ENCODE measurements at places on chromosomes 12 and 14.

DNA sequence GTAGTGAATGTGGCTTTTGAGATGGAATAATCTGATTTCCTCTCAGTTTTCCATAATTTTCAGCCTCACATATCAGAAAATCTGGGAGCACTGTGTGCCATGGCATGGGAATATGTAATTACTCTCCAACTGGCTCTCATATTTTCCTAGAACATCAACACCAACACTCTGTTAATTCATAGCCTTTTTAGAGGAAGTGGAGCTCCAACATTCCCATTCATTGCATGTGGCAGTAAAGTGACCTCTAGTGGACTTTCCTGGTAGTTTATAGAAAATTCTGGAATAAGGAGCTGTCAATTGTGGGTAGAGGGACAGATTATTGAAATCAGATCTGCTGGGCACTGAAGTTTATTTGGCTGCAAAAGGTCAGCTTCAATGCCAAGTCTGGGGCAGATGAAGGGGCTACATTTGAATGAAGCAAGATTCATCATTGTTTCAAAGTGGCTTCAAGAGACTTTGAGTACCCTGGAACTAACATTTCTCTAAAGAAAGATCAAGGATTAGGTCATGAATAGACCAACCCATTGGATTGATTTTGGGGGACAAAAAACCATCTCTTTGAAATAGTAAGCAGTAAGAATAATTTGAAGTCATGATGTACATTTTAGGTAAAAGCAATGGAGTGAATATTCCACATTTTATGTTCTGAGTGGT lies 23.6 kb upstream of the USP44 start:
- peak; percentile 65 for DNase-seq

- peak; percentile 72 for DNase-seq
Observed at GRCh38 chr14:88667555-88668273, 104.9 kb downstream of the ZC3H14 start.

DNA sequence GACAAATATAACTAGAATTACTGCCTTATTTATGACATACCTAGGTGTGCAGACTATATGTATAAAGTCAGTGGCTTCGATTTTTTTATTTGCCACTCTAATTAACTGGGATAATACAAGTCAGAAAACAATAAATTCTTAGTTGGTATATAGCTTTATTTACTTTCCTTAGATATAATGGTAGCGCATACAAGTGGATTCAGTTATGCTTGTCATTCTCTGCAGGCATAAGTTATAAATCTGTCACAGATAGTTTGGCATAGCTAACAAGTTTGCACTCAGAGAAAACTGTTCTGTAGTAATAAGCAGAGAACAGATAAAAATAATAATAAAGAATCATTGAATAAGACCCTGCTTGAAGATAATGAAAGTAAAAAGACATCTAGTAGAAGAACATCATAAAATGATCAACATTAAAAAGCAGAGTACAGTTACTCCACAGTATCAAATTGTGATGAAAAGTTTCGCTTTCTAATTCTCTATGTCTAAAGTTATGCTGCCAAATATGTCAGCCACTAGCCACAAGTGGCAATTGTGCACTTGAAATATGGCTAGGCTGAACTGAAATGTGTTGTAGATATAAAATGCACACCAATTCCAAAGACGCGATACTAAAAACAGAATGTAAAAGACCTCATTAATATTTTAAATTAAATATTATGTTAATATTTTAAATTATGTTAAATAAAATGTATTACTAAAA lies 224.1 kb downstream of the SLC25A21 start:
- DNase-seq = no peak

GRCh38 chr12:91882910-91883309 lies 262.7 kb downstream of the BTG1 start:
- no peak for DNase-seq

- no peak for DNase-seq
Observed at GRCh38 chr12:69044887-69045286, 111.9 kb upstream of the CPM start.

DNA sequence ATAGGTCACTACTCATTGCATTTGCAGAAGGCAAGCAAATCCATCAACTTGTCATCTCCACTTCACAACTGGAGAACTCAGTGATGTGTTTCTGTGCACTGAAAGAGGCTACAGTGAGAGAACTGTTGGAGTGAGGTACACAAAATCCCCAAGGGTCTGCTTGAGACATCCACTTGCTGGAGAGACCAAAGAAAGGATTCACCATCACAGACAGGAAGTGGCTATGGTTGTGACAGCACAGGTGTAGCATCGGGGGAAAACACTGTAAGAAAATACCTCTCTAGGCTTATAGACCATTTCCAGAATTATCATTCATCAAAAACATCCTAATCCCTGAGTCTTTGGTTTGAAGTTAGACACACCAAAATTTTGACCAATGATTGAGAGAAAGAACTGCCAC lies 201.3 kb upstream of the OR4E1 start:
- no peak for DNase-seq

- DNase-seq = peak; percentile 13
Observed at GRCh38 chr12:79415746-79416435, 274.9 kb downstream of the PAWR start.

DNA sequence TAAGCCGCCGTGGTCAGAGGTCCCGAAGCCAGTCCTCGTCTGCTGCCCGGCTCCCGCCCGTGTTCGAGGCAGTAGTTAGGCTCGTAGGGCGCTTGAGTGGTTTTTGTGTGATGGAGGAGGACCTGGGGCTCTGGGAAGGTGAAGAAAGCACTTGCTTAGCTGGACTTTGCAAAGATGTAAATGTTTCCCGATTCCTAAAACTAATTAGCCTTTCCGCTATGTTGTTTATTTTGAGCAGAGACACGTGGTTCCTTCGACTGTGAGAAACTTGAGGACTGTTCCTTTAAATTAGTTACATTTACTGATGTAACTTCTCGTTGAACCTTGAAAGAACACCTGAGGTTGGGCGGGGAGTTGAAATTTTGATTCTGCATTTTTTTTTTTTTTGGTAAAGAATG lies 33.9 kb downstream of the MIA2 start:
- DNase-seq = no peak

DNA sequence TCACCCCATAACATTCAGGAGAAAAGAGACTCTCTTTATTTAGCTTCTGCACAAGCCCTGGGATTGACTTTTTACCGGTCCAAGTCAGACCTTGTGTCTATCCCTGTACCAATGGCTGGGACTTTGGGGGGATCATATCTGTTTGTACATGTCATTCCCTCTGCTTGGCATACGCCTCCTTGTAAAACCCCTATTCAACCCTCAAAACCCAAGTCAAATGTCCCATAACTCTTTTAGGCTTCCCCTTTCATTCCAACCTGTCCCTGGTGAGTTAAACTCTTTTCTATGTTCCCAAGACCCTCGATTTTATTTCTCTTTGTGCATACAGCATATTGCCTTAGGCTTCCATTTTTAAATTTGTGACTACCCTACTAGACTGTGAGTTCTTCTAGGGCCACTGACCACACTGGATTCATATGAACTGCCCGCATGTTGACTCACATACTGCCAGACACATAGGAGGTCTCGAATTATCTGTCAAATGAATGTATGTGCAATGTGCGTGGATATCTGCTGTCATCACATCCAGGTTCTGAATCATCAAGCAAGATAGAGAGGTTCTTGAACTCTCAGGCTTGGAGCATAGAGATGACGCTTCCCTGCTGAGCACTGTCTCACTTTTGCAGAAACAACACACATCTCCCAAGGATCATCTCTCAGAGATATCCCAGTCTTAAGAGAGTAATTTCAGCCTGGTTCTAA lies 548.6 kb upstream of the TBX3 start:
- no peak for DNase-seq

- DNase-seq = no peak
Observed at GRCh38 chr14:99910337-99911309, 117.4 kb downstream of the EML1 start.

- DNase-seq = no peak
Observed at GRCh38 chr14:104265918-104266630, 127.7 kb downstream of the KIF26A start.

DNA sequence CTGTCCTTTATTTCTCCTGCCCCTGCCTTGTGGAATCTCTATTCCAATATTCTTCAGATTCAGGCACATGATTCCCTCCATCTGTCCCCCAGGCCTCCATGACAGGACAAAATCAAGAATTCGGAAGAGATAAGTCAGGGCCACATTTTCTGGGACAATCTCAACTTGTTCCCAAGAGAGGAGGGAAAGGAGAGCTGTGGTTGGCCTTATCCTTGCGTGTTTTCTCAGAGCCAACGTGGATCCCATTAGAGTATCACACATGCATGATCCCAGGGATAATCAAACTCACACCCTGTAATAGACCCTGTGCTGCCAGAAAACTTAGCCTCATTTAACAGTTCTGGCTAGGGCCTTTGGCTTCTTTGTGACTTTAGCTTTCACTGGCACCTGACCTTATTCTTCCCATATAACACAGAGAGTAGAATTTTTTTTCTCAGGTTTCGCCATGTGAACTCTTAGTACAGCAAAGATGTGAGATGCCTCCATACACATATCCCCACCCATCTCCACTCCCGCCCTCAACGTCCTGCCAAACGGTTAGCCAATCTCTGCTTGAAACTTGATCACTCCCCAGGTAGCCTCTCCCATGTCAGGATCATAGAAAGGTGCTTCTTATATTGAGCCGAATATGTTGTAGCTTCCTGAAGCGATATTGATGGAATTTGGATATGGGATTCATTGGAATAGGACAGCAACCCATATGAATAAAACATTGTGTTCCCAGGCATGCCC lies 6.7 kb upstream of the KRT1 start:
- DNase-seq = no peak

DNA sequence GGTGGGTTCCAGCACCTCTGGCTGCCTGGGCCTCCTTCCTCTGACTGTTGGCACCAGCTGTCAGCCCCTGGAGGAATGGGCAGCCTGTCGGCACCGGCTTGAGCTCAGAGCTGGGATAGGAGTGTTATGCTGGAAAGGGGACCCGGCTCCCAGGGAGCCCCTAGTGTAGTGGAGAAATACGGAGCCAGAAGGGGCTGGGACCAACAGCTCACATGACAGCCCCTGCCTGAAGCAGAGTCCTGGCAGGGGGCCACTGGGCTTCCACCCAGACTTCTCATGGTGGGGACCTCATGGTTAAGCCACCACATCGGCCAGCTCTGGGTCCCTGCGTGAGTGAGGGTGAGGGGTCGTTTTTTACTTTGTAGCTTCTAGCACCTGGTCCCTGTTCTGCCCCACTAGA lies 174.5 kb downstream of the TSPAN9 start:
- DNase-seq = no peak

- DNase-seq = no peak
Observed at GRCh38 chr12:70154087-70154638, 89.1 kb upstream of the CNOT2 start.

- no peak for DNase-seq
Observed at GRCh38 chr12:105024928-105025327, 38.8 kb downstream of the NOPCHAP1 start.

DNA sequence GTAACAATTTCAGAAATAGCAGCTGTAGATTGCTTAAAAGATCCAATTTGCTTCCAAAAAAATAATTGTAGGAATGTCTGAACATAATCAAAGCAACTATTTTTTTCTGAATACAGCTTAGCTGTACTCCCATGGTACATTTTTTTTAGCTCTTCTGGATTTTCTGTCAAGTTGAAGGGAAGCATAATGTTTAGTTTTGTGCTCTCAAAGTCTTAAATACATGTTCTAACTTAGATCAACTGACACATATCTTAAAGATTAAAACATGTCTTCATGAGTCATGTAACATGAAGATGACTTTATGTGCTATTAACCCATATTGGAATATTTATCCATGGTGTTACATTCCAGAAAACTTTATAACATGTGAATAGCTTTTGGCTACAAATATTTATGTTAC lies 255.7 kb downstream of the BTG1 start:
- DNase-seq = no peak

DNA sequence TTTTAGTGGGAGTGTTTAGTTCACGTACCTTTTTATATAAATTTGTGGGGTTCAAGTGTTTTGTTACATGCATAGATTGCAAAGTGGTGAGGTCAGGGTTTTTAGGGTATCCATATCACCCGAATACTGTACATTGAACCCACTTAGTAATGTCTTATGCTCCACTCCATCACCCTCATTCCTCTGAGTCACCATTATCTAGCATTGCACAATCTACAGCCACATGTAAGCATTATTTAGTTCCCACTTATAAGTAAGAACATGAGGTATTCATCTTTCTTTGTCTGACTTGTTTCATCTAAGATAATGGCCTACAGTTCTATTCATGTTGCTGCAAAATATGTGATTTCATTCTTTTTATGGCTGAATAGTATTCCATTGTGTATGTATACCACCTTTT lies 583.7 kb upstream of the LRFN5 start:
- no peak for DNase-seq

GRCh38 chr12:13718271-13718670 lies 263.1 kb downstream of the GRIN2B start:
- DNase-seq = no peak

DNA sequence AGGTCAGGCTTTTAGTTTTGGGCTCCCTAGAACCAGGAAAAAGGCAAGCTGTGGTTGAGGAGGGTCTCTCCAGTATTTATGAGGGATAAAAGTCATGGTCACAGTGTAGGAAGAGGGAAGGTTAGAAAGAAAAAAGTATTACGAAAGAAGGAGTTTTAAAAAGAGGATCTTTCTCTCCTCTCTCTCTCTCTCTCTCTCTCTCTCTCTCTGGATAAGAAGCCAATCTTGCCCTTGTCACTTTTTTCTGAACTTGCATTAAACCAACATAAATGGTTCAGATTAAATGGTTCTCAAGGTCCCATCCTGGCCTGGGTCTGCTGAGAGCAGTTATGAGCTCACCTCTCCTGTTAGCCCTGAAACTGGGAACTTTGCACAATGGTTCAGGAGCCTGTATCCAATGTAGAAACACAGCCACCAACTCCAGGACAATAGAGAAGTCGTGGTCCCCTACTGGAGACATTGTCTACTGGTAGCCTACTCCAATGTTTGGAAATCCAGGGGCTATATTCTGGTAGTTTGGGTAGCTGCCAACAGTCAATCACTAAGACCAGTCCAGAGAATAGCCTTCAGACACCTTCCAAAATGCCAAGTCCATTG lies 131.9 kb downstream of the DAD1 start:
- DNase-seq = no peak

DNA sequence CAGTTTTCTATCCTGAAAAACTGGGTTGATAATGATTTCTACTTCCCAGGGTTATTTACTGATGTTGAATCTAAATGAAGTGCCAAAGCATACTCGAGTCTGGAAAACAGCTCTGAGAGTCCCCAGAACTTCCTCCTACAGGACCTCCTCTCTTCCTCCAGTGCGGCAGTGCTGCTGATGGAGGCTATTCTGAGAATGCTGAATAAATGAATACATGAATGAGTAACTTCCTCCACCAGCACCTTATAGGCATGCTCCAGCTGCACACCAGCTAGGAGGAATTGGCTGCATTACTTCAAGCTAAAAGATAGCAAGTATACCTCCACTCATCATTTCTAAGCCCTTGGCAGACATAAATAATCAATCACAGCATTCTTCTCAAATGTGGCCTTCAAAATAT lies 448.8 kb upstream of the CCDC196 start:
- no peak for DNase-seq

- DNase-seq = peak; percentile 44
Observed at GRCh38 chr12:110600254-110600653, 13.7 kb upstream of the TCTN1 start.

- DNase-seq = peak; percentile 18
Observed at GRCh38 chr12:3165078-3165980, 88.2 kb downstream of the TSPAN9 start.
